H1 (cell line): ENCODE measurements at places on chromosomes 6 and 20. TPM values are rescaled to one million over a fixed set of nuclear protein-coding genes. Genes with fewer than 3 reads are reported as not detected.

The TRDN gene
- polyA plus RNA-seq = 1.2 and 1.6 TPM in 2 replicates

The OPN5 gene
- not detected in 2 replicates for polyA plus RNA-seq

The TAF8 gene
- polyA plus RNA-seq = 32.2 and 36.6 TPM in 2 replicates

The NKAIN2 gene
- polyA plus RNA-seq = 0.03 and 0.20 TPM in 2 replicates

The KCNG1 gene
- 18.0 and 35.0 TPM in 2 replicates for polyA plus RNA-seq

The SNAI1 gene
- polyA plus RNA-seq = 8.0 and 10.6 TPM in 2 replicates

The MUC22 gene
- 0.02 TPM in 1 of 2 replicates, not detected in the other for polyA plus RNA-seq

The TFAP2C gene
- polyA plus RNA-seq = 1.7 and 2.8 TPM in 2 replicates

The ADGRB3 gene
- 0.31 and 0.35 TPM in 2 replicates for polyA plus RNA-seq
